ENCODE measurements at places on chromosomes 1 and 21.

GRCh38 chr21:41766883-41767605 is at the start of gene RIPK4:
Gene RIPK4, minus strand, starts transcription at chr21:41767052. Its CDS starts 11 bp downstream, at chr21:41767041.
- no peak for DNase-seq

DNA sequence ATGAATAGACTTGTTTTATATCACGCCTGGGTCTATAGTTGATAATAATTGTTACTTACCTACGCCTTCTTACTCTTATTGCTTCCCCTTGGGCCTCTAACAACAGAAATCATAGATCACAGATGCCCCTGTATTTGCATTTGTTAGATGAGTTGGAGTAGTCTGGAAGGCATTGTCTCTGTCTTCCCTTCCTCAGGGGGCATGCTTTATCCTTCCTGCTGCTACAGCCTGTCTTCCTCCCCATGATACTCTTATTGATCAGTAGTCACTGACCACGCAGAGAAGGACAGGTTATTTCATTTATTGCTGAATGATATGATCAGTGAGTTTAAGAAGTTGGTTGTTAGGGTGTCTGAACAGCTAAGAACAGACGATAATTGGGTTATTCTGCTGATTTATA is 98.4 kb downstream of the DNM3 start:
- no peak for DNase-seq

GRCh38 chr21:16324630-16325029 is 594.8 kb downstream of the USP25 start:
- no peak for DNase-seq

DNA sequence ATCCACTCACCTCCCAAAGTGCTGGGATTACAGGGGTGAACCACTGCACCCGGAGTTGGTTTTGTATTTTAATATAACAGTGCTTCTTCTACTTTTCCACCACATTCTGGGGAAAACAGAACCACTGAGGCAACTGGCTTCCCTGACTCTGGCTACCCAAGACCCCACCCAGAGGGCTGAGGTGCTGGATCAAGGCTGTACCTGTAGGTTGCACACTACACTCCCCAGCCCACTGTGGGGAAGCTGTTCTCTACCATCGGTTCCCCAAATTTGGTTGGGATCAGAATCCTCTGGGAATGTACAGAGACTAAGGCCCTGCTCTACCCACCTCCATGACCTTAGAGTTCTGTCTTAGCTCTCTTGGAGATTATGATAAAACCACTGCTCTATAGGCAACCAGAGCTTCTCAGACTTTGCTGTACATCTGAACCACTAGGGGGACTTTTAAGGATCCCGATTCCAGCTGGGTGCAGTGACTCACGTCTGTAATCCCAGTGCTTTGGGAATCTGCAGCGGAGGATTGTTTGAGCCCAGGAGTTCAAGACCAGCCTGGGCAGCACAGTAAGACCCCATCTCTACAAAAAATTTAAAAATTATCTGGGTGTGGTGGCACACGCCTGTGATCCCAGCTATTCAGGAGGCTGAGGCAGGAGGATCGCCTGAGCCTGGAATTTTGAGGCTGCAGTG is 51.6 kb downstream of the GNG4 start:
- DNase-seq, result no peak

- no peak for DNase-seq
Observed at GRCh38 chr21:28588997-28589396, 403.7 kb downstream of the LTN1 start.

DNA sequence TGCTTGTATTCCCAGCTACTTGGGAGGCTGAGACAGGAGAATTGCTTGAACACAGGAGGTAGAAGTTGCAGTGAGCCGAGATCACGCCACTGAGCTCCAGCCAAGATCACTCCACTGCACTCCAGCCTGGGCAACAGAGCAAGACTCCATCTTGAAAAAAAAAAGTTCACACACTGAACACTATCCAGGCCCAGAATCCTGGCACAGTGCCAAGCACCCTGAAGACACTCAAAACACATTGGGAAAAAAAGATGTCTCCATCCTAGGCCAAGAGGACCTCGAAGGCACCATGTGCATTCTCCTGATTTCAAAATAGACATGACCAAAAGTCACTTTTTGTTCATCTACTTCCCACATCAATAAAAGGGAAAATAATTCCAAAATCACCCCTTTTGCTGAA is 38.7 kb downstream of the SLC9A1 start:
- DNase-seq, result no peak

- no peak for DNase-seq
Observed at GRCh38 chr1:179012038-179012437, 13.7 kb upstream of the FAM20B start.

DNA sequence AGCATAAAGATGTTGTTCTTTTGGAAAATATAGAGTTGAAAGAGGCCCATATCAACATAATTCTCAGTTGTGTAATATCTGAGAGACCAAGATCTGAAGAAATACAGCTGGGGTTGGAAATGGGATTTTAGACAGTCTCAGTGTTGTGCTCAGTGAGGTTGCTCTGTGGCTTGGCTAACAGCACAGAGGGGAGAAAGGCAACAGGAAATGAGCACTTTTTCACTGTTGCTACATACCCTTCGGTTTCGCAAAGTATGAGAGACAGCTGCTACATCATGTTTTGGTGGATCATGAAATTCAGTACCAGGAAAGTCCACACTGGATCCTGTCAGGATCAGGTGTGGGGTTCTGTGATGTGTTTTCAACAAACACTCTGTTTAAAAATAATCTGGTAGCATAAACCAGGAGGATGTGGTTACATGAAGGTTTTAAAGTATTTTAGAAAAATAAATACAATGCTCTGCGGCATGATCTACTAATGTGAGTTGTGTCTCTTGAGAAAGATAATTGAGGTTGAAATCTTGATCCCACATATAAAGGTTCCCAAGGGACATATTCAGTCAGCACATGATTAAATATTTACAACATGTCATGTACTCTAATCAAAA is 7.0 kb upstream of the GPR88 start:
- no peak for DNase-seq

DNA sequence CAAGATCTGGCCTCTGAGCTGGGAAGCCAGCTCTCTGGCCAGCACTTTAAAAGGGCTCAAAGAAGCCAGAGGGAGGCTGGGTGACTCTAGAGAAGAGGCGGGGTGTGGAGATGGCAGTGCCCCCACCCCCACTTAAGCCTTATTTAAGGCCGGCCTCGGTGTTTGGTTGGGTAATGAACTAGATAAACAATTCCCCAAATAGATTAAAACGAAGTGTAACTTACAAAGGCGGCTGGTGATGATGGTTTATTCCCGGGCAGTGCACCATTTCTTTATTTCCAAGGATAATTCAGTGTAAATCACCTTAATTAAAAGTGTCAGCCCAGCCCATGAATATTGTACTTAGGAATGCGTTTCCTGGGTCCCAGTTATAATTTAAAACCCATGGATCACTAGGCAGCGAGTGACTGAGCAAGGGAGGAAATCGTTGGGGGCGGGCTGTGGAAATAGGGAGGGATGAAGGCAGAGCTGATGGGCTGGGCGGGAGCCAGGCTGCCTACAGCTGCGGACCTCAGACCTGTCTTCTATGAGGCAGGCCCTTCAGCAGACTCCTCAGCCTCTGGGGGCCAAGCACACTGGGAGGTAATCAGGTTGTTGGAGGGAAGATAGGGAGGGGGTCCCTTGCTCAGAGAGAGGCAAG is 54.9 kb downstream of the TMEM53 start:
- DNase-seq, result no peak

GRCh38 chr1:89607586-89608318 is 25.2 kb upstream of the LRRC8C start:
- DNase-seq, result no peak

DNA sequence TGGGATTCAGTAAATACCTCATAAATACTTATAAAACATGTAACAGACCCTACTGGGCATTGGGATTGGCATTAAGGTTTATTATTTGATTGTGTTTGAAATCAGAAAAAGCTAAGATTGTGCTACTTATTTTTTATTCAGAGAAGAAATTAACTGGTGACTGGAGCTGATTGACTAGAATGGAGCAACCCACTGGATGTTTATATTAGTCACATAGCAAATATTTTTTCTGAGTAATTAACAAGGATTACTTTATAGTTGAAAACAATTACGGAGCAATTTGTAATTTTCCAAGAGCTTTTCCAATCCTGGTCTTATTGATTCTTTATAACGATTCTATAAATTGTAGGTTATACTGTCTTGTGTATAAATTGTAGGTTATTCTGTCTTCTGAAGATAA is 208.7 kb downstream of the HLX start:
- DNase-seq, result no peak

GRCh38 chr1:166875302-166875733 is 746 bp downstream of the TADA1 start:
- no peak for DNase-seq

DNA sequence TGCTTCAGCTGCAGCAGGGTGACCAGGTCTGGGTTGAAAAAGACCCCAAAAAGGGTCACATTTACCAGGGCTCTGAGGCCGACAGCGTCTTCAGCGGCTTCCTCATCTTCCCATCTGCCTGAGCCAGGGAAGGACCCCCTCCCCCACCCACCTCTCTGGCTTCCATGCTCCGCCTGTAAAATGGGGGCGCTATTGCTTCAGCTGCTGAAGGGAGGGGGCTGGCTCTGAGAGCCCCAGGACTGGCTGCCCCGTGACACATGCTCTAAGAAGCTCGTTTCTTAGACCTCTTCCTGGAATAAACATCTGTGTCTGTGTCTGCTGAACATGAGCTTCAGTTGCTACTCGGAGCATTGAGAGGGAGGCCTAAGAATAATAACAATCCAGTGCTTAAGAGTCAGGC is 2.9 kb downstream of the C1QA start:
- no peak for DNase-seq

DNA sequence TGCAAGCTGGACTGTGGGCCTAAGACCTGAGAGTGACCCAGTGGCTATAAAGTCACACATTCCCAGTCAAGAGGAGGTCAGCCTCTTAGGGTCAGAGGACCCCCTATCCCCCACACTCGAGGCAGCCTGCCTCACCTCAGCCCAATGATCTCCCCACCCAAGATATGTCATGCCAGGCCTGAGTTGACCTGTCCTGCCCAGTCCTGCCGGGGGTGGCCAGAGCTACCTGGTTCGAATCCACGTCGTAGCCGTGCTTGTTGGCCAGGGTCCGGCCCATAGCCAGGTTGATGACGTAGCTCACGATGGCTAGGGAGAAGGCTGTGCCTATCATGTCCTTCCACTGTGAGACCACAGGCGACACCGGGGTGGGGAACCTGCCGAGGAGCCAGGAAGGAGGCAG is 15.6 kb downstream of the SLC26A9 start:
- DNase-seq, result no peak

GRCh38 chr1:24165500-24165899 is 21.6 kb downstream of the IFNLR1 start:
- no peak for DNase-seq

DNA sequence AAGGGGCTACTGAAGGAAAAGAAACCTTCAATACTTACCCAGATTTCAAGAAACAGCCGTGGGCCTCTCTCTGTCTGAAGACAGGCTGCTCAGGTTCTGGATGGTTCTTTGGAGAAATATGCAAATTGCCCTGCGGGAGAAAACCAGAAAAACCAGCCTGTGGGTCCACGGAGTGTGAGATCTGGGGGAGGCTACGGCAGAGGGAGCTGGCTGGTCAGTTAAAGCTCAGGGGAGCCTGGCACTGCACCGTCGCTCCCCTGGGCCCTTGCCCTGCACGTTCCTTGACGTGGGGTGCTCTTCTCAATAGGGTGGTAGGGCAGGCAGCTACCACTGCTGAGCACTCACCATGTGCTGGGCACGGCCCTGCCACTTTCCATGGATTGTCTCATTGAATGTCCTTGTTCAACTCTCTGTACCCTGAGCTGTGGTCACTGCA is 12.7 kb downstream of the TMCO4 start:
- DNase-seq, result no peak

GRCh38 chr1:109634292-109634691 is 14.7 kb downstream of the AMPD2 start:
- DNase-seq, result no peak

- DNase-seq, result no peak
Observed at GRCh38 chr1:27348861-27349783, 7.3 kb downstream of the SYTL1 start.

- DNase-seq, result no peak
Observed at GRCh38 chr1:68570871-68571270, 74.0 kb upstream of the DEPDC1 start.

GRCh38 chr1:187985897-187986654 is 1157.3 kb downstream of the PLA2G4A start:
- DNase-seq, result no peak

- DNase-seq, result no peak
Observed at GRCh38 chr1:223203034-223203408, 60.0 kb upstream of the TLR5 start.

DNA sequence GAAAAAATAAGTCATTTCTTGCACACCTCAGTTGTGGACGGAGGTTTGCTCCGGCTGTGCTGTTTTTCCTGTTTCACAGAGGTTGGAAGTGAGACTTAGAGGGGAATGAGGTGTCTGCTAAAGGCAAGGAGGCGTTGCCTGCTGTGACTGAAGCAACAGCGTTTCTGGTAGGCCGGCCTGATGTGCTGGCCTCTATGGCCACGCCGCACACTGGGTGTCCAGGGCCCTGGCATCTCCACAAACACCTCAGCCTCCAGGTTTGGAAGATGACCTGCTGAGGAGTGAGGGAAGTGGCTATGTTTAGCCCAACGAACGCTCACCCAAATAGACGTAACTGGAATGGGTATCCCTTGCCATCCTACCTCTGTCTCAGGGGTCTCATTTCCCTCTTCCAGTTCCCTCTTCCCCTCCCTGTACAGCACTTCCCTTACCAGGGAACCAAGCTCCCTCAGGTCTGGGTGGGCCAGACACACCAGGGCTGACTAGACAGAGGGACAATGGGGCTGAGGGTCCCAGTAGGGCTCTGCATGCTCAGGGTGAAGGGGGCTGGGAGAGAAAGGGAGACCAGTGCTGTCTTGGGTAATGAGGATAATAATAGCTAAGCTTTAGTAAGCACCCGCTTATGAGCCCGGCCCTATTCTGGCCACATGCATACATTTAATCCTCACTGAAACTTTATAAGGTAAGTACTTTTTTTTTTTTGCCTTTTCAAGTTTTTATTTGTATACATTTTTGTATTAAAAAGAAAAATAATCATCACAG is 11.9 kb downstream of the CACNA1S start:
- no peak for DNase-seq

GRCh38 chr1:147171399-147172167 is 687 bp downstream of the PRKAB2 start:
- DNase-seq, result no peak

- no peak for DNase-seq
Observed at GRCh38 chr1:238027366-238027765, 136.6 kb upstream of the ZP4 start.

- DNase-seq, result no peak
Observed at GRCh38 chr1:198295225-198295624, 138.4 kb downstream of the NEK7 start.

- DNase-seq, result no peak
Observed at GRCh38 chr1:7458946-7459345, 312.1 kb upstream of the VAMP3 start.

GRCh38 chr1:26336477-26337205 is 17.3 kb downstream of the CRYBG2 start:
- DNase-seq, result no peak

All from hypothalamus (tissue), 51 donors.